H7 (cell line): ENCODE measurements at places on chromosomes 2 and 18.

DNA sequence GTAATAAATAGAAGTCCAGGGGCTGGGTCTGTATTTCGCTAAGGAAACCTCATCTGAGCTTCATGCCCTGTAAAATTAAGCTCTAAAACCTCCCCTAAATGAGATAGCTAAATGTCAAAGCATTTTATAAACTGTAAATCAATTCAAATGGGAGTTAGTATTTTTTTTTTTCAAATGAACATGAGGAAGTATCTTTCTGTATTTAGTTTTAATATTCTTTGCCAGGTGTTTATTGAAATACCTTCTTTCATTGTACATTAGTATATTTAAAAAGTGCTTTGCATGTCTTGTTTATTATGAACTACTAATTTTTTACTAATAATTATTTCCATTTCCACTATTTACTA, 47.7 kb downstream of the ATIC start:
- DNase-seq: no peak

- no peak for DNase-seq
Measured at GRCh38 chr18:4146797-4147196, 308.3 kb downstream of the DLGAP1 start.

DNA sequence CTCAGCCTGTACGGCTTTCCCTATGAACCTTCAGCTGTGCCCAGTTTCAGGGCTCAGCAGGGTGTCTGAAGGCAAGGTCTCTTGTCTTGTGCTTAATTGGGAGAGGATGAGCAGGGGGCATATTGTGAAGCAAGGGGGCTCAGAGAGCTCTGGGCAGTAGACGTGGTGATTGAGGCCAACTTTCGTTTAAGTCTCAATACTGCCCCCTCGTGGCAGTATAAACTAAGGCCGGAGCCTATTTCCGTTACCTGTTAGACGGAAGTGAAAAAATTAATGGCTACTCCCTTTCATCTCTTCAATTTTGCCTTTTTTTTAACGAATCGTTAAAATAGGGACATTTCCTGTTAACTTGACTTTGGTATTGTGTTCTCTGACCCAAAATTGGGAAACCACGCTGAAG, 193.4 kb downstream of the TDRD15 start:
- DNase-seq: peak; percentile 65

DNA sequence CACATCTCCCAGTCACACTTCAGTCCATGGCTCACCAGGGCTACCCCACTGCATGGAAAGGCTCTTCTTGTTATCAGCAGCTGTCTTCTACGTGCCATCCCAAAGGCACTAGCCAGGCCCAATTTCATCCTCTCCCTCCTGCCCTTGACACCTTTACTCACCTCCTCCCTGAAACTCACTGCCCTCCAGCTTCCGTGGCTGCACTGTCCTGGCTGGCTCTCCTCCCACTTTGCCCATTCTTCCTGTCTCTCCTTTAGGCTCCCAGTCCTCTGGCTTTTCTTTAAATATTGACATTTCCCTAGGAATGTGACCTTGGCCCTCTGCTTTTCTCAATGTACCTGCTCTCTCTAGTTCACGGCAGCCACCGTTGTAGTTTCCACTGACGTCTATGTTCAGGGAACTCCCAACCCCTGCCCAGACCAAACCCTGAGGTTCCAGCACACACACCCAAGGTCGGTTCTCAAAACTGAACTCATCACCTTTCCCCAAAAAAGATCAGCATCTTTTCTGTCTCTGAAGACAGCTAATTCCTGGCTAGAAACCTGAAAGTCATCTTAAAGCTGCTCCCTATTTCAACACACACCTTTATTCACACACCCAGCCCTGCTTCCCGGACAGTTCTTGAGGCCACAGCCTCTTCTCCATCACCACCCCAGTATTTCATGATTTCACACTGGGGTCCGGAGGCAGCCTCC, 36.7 kb downstream of the WDFY1 start:
- no peak for DNase-seq

DNA sequence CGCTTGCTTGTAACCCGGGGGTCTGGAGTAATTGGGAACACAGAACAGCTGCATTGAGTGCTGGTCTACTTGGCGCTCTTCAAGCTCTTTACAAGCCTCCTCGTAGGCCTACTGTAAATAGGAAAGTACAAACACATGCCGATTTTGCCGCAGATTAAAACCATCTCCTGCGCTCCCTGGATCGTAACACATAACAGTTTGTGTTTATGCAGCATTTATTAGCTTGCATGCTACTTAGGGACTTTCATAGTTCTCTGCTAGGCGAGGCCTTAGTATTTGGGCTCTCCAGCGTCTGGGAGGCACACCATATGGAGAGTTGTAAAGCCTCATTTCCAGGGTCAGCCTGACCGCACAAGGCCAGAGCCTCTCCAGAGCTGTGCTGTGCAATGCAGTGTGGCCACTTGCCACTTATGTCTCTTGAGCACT, 84.0 kb upstream of the HAAO start:
- no peak for DNase-seq

DNA sequence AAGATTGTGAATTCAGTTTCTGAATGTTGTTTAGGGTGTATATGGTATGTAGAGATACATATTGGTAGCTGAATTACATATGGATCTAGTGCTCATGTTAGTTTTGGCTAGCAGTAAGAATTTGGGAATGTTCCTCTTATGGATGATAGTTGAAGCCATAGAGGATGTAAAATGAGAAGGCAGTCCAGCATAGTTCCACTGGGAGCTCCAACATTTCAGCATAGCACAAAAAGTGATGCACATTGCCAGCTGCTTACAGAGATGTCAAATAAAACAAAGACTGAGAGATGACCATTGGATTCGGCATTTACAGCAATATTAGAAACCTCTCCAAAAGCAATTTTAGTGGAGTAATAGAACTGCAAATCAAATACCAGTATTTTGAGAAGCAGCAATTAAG, 77.4 kb downstream of the EML4 start:
- no peak for DNase-seq

GRCh38 chr2:9560628-9561027, 5.0 kb upstream of the ADAM17 start:
- no peak for DNase-seq

GRCh38 chr2:10028988-10029874, 14.1 kb upstream of the KLF11 start:
- peak; percentile 82 for DNase-seq

DNA sequence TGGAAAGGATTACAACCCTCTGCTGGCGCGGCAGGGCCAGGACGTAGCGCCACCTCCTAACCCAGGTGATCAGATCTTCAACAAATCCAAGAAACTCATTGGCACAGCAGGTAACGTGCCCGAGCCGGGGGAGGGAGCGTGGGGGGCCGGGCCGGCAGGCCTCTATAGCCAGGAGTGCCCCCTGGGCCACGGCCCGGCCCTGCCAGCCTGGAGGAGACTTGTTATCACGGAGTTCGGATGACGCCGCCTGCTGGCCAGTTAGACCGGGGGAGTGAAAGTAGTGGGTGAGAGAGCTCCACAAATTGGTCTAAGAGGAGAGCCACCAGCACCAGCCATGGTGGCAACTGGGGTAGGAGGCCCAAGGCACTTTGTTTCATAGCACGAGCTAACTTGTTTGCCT, 8.6 kb upstream of the TMEM214 start:
- DNase-seq: peak; percentile 96

DNA sequence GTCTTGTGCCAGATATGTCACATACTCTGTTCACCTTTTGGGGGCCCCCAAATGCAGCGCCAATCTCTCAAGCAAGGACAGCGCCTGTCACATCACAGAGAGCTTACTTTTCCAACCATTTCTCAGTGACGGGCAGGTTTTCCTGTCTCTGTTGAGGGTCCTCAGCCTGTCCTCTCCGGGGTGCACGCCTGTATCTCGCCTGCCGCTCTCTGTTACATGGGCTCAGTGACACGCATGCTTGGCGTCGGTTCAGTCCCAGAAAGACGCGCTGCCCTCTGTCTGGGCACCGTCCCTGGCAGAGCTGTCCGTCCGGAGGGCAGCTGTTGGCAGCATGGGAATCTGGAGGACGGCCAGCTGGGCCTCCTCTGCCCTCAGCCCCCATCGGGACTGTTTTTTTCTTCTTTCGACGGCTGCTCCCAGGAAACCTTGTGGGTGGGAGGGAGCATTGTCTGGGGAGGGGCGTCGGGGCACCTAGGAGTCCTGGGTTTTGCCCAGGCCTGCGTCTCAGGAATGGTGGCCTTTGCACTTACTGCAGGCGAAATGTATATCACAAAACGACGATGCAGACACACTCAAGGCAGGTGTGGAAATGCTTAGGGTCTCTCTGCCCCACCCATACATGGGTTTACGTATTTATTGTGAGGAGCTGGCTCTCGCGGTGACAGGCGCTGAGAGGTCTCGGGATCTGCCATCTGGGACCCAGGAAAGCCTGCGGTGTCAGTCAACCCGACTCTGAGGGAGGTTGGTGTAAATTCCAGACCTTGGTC, 30.9 kb downstream of the RTP5 start:
- DNase-seq: peak; percentile 41

DNA sequence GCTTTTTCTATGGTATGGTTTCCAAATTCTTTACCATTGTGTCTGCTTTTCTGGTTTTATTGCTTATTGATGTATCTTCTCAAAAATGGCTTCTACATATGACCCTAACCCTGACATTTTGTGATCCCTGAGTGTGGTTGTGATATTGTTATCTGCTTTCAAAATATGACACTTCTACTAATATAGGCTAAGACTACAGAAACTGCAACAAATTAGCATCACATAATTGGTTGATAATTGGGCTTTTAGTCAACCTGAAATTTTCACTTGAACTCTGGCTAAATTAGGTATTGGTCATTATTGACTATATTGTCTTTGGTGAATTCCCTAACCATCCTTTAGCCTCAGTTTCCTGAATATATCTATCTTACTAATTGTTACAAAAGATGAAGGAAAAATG, 246.1 kb downstream of the PIK3C3 start:
- no peak for DNase-seq

- no peak for DNase-seq
Measured at GRCh38 chr2:127173057-127173456, 47.0 kb downstream of the CYP27C1 start.

- DNase-seq: no peak
Measured at GRCh38 chr2:37644191-37644590, 27.3 kb downstream of the CDC42EP3 start.

DNA sequence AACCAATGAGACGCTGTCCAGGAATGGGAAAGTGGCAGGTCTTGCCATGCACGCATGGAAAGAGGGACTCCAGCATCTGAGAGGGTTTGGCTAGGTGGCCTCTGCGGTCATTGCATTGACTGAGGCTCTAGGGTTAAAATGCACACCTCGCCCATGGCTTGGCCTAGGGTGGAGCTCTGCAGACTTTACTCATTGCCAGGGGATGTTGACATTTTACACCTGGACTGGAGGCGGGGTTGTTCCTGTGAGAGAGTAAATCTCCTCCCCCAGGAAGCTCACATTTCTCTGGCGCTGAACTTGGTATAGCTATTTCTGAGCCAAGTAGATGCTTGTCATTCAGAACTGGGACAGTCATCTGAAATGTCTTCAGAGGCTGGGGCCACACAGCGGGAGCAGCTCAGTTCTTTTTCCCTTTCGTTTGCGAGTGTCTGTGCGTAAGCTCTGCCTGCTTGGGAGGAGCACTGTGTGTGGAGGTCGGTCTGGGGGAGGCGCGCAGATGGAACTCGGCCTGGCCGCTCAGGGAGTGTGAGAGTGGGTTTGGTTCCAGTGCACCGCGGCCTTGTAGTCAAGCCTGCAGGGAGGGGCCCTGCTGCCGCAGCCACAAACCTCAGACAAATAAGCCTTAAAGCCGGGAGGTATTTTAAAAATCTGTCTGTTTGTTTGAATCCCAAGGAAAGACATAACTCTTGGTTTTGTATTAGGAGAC, 76.5 kb downstream of the LPIN1 start:
- DNase-seq: no peak

DNA sequence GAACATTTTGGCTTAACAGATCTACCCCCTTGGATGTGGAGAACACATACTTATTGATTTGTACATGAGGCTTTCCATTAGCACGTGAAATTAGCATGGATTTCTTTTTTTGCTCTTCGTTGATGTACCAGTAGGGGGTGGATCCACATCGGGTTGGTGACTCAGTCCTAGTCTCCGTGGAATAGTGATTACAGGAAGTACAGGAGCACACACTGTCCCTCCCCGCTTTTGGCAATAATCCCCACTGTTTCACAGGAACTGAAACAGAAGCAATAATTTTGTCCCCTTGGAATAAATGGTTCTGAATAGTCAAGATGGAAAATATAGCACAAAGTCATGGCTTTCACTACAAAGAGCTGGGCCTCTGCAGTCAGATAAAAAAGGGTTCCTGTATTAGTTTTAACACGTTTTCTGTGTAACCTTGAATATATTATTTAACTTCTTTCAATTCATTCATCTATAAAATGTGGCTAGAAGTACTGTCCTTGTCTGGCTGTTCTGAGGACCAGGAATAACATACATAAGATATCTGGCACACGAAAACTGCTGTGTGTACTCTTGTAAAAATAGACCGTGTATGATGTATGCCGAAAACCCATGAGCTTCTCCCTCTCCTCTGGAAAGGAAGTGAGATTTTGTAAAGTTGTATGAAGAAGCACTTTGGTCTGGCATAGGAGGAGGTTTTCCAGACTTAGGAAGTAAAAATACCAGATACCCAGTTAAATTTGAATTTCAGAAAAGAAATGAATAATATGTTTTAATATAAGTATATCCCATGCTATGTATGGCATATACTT, 229.2 kb downstream of the GALR1 start:
- DNase-seq: peak; percentile 22

DNA sequence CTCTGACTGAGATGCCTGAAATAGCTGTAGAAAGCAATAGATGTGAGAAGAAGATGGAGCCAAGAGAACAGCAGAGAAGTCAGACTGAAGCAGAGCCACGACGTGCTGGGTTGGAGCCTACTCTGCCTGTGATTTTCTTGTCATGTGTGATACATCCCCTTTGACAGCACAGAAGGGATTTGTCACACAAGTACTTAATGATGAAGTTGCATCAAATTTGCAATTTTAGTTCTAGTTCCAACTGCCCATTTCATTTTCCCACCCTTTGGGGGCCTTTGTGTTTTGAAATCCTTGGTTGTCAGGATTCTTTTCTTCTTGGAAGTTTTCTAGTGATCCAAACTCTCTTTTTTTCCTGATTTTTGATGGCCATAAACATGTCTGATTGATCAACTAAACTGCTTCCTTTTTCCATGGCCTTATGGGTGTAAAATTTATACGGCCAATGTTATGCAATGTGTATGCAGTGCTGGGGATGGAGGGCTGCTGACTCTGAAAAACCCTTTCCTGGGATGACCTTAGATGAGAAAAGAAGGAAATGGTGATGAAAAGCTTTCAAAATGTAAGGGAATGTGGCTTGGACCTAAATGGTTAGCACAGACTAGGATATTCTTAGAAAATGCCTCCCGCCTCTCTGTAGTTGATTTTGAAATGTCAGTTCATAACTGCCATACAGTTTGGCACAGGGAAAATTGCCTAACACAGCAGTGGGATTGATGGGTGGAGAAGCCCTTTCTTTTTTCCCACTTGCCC, 9.6 kb upstream of the B3GNT2 start:
- no peak for DNase-seq

- no peak for DNase-seq
Measured at GRCh38 chr2:14751581-14751980, 119.1 kb downstream of the LRATD1 start.

- peak; percentile 49 for DNase-seq
Measured at GRCh38 chr2:240875228-240876034, 6.8 kb downstream of the AGXT start.
